Breast epithelium (tissue), 4 donors: ENCODE measurements at places on chromosomes 16 and 17.

GRCh38 chr16:86525696-86526095 lies 15.4 kb downstream of the FOXF1 start:
- no peak for DNase-seq

DNA sequence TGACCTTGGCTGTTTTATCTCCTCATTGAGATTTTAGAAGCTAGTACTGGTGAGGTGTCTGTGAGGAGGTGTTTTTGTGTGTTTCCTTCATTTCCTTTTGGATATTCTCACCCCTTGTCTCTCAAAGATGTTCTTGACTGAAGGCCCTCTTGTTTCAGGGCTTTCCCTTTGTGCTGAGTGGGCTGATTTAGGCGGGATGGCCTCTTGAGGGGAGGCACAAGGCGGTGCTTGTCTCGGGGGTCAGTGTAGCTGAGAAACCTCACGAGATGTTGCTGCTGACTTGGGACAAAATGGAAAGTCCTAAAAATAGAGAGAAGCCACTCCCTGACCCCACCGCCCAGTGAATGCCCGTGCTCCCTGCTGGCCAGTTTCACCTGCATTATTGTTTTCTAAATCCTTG lies 14.2 kb downstream of the CRAMP1 start:
- no peak for DNase-seq

GRCh38 chr17:80511222-80512180 lies 33.1 kb upstream of the RPTOR start:
- no peak for DNase-seq

- DNase-seq: no peak
These were observed 231.4 kb downstream of the IRX3 start for GRCh38 chr16:54055191-54055590.
